Activated CD4-positive, alpha-beta T cell treated with anti-CD3 and anti-CD28 coated beads, Interleukin-2, amount 50 U/mL, for 1 hour (primary cell): ENCODE measurements at places on chromosomes 13 and 19.
A peak's percentile ranks its signal among the peaks of the same experiment; 100 is the strongest.

- no peak for DNase-seq
These were observed at the start of gene LIPE for GRCh38 chr19:42427313-42427712. Gene LIPE (minus strand): TSS chr19:42427388. CDS start chr19:42427149, 239 bp downstream.

- no peak for DNase-seq
These were observed 22.8 kb upstream of the GAS6 start for GRCh38 chr13:113886561-113887112.

DNA sequence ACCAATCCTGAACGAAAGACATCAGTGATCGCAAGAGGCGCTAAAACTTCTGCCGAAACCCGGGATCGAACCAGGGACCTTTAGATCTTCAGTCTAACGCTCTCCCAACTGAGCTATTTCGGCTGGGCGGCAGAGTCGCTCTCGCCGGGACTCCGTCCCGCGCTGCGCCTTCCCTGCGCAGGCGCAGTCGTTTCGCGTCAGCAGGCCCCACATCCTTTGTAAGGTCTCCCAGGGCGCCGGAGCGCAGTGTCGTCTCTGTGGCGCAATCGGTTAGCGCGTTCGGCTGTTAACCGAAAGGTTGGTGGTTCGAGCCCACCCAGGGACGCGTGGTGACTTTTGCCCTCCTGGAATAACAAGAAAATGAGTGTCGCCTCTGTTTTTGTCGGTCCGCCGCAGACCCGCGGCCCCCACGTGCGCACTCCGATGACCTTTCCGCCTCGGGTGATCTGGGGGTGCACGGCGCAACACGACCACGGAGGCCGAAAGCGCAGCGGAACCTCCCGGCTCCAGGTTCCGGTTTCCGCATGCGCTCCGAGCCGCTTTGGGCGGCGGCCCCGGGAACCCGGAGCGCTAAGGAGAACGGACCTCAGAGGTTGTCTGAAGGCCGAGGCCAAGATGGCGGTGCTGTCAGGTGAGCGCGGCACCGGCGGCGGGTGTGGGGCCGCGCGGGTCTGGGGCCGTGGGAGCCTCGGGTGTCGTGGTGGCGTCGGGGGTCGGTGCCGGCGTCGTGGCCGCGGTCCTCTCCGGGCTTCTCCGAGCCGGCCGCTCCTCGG is at the start of gene NDUFS7:
TSS of gene NDUFS7 (plus strand) at position 596 of the 773 bp plus-strand sequence. CDS start at position 616, 20 bp downstream.
- peak; percentile 92 for DNase-seq

- peak; percentile 55 for DNase-seq
These were observed 722 bp downstream of the PKN1 start for GRCh38 chr19:14433554-14434501.

DNA sequence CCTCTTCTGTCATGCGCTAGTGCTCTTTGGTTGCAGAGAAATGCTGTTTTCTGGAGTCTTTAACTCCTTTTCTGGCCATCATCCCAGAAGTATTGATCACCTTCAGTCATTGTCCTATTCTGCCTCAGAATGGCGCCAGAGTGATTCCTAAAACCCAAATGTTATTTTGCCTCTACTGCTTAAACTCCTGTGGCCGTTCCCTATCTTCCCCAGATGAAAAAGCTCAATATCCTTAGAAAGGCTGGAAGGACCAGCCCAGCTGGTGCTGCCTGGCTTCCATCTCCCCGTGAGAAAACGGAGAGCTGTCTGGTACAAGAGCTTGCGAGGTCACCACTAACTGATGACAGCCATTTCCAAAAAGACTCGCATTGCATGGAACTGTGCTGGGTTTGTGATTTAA is 179.1 kb downstream of the RBM26 start:
- no peak for DNase-seq

- no peak for DNase-seq
These were observed 627 bp downstream of the GCDH start for GRCh38 chr19:12891553-12892021.

DNA sequence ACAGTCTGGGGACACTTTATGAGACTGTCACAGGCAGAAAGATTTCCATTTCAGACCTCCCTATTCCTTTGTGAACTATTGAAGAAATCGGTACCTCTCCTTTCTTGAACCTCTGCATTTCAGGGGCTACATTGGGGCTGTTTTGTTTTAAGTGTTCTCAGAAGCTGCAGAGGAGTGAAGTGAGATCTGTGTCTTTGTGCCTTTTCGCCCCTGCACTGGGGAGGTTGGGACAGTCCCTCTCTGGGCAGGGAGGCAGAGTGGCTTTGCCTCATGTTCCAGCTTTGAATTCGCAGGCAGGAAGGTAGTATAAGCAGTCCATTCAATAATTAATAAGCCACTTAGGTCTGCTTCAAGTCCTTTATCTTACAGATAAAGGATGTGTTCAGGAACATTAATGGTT is 9.5 kb upstream of the AMER2 start:
- no peak for DNase-seq

GRCh38 chr13:61415058-61415721 is 459 bp downstream of the PCDH20 start:
- DNase-seq = no peak

GRCh38 chr19:50897612-50898011 is 13.6 kb downstream of the KLK4 start:
- no peak for DNase-seq

GRCh38 chr19:27770095-27770494 is 1442.9 kb downstream of the UQCRFS1 start:
- DNase-seq = no peak

DNA sequence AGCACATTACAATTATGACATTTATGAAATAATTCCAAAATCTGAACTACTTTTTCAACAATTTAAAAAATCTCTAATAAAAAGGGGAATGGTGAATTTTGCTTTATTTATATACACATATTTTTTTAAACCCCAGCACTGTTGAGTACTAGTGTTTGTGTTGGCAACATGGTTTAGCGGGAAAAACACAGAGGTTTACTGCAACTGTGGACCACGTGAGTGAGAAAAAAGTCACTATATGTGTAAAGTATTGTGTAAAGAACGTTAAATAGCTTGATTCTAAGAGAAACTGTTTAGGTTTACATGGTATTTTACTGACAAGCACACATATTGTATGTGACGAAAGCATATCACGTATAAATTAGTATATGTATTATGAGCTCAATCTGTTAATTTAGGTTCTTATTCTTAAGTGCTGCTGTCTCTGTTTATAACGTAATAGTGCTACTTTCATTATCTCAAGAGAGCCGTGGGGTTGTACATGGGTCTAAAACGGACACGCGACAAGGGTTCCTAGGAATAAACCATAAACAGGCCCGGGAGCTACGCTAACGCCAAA is 617 bp downstream of the SKA3 start:
- DNase-seq = no peak

DNA sequence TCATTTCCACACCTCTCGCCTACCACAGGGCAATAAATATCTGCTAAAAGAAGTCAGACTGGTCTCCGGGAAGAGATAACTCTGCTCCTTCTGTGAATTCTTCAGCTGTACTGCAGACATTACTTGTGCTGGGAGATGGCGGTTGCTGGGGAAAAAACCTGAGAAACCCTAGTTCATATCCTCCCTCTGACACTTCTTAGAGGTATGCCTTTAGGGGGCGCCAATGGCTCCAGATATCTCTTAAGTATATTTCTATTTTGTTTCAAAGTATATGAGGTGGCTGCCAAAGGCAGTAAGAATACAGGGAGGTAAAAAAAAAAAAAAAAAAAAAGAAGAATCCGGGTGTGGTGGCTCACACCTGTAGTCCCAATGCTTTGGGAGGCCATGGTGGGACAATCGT is 175.2 kb downstream of the PAN3 start:
- DNase-seq = no peak

GRCh38 chr19:39406656-39407409 is at the start of gene ZFP36:
Gene ZFP36 (plus strand): TSS chr19:39406847. CDS start chr19:39406905, 58 bp downstream.
- peak; percentile 90 for DNase-seq

GRCh38 chr19:55258476-55258827 is 365 bp downstream of the PPP6R1 start:
- peak; percentile 31 for DNase-seq

DNA sequence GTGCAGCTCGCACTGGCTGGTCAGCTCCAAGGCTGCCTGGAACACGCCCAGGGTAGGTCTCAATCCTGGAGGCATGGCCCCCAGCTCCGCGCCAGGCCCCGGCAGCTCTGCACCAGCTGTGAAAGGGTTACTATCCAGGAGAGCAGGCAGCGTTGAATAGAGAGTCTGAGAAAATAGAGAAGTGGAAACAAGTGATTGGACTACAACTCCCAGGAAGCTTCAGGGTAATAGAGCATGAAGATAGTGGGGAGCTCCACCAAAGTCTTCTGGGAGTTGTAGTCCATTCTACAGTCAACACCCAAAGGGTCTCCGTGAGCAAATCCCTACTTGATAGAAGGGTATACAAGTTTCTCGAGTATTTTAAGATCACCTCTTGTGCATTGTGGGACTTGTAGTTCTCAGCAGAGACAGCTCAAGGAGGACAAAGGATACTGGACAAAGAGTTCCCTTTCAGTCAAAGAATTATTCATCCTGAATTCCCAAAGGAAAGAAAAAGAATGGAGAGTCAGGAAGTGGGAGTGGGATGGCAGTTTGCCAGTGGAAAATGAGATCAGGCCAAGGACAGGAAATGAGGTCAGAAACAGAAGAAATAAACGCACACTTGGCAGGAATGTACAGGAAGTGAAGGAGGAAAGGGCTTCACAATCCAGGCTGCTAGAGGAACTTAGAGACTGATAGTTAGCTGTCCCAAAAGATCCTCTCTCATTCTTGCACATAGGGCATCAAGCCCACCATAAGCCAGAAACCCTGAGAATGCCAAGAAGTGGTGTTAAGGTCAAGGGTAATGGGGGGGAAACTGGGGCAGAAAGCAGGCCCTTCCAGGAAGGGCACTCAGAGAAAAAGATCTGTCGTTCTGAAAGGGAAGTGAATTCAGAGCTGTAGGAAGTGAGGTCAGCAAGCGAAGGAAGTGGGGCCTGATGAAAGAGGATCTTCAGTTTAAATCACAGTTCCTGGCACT is 5.5 kb upstream of the MAMSTR start:
- no peak for DNase-seq

DNA sequence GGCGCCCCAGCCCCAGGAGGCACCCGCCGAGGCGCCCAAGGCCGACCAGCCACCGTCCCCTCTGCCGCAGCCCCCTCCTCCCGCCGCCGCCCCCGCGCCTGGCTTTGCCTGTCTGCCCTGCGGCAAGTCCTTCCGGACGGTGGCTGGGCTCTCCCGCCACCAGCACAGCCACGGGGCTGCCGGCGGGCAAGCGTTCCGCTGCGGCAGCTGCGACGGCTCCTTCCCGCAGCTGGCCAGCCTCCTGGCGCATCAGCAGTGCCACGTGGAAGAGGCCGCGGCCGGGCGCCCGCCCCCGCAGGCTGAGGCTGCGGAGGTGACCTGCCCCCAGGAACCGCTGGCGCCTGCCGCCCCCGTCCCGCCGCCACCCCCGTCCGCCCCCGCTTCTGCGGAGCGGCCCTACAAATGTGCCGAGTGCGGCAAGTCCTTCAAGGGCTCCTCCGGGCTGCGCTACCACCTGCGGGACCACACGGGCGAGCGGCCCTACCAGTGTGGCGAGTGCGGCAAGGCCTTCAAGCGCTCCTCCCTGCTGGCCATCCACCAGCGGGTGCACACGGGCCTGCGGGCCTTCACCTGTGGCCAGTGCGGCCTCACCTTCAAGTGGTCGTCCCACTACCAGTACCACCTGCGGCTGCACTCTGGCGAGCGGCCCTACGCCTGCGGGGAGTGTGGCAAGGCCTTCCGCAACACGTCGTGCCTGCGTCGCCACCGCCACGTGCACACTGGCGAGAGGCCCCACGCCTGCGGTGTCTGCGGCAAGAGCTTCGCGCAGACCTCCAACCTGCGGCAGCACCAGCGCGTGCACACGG is 2.6 kb upstream of the NAT14 start:
- no peak for DNase-seq

DNA sequence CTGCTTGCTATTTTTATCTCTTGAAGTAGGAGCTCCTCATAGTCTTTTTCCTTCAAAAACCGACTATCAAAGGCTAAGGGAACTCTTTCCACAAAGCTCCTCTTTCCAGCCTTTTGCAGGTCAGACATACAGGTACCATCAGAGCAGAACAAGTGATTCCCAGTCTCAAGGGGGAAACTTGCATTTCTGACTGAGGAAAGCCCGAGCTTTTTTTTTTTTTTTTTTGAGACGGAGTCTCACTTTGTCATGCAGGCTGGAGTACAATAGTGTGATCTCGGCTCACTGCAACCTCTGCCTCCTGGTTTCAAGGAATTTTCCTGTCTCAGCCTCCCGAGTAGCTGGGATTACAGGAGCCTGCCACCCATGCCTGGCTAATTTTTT is 32.0 kb downstream of the RUBCNL start:
- no peak for DNase-seq

DNA sequence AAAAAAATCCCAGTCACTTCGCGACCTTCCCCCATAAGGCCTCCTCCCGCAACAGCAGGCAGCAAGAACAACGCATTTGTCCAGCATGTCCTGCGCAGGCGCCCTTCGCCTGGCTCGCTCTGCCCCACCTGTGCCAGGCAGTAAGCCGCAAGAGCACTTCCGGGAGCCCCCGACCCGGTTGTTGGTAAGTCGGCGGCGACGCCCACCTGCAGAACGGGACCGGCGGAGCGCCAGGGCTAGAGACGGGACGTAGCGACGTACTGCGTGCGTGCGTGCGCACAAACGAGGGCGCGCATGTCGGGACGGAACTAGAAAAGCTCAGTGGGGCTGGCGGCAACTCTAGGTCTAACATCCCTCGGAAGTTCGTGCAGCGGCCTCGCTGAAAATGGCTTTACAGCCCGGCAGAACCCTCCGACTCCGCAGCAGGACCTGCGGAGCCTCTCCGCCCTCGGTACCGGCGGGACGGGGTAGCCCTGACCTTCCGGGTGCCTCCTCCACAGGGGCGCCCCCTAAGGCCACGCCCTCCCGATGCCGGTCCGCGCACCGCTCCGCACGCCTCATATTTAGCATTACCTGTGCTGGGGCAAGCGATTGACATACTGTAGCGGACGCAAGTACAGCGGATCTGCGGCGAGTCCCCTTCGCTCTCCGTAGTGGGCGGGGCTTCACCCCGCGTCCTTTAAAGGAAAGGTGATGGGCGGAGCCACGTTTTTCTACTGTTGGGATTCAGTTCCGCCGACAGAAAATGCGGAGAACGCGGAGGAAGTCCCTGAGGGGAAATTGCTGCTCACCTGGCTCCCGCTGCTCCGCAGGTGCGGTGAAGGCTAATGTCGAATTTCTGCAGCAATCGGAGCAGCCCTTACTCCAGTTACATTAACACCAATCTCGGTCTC is at the start of gene MTIF3:
TSS of gene MTIF3 (minus strand) at position 629 of the 893 bp plus-strand sequence. CDS start 10,116 bp downstream, outside the sequence.
- peak; percentile 98 for DNase-seq

DNA sequence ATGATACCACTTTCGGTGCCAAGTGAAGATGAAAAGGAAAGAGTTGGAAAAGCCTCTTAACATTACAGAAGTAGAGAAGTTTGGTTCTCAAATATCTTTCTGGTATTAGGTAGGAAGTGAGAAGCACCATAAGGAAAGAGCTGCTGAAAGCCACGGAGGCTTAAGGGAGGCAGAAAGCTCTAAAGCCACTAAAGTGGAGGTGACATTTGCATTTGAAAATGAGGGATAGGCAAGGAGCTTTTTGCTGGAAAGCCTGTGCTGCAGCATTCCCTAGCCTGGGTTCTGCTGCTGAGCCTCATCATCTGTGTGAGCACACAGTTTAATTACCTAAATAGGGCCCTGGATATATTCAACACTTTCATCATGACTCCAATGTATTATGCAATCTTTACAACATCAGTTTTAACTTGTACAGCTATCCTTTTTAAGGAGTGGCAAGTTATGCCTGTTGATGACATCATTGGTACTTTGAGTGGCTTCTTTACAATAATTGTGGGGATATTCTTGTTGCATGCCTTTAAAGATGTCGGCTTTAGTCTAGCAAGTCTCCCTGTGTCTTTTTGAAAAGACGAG is 315.4 kb downstream of the RBM26 start:
- DNase-seq = no peak

- DNase-seq = no peak
These were observed 41.6 kb upstream of the ZNF681 start for GRCh38 chr19:23800271-23800670.
